Muscle of back (tissue), 13 donors: ENCODE measurements at places on chromosomes 1 and 21.

DNA sequence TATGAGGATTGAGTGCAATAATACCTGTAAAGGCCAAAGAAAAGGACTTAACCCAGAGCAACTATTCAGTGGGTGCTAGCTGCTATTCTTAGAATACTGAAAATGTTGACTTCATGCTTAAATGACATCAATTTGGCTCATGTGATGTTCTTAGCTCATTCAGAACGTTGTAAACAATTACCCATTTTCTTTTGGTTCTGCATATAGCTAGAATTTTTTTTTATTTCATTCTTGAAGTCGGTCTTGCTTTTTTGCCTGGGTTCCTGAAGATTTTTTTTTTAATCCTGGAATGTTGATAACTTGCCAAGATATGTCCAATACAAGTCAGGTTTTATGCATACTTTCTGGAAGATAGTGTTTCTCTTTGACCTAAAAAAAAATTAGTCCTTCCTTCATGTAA lies 772.0 kb downstream of the LTN1 start:
- DNase-seq: no peak

GRCh38 chr1:228938537-228938901 lies 203.2 kb downstream of the RHOU start:
- peak; percentile 71 for DNase-seq

DNA sequence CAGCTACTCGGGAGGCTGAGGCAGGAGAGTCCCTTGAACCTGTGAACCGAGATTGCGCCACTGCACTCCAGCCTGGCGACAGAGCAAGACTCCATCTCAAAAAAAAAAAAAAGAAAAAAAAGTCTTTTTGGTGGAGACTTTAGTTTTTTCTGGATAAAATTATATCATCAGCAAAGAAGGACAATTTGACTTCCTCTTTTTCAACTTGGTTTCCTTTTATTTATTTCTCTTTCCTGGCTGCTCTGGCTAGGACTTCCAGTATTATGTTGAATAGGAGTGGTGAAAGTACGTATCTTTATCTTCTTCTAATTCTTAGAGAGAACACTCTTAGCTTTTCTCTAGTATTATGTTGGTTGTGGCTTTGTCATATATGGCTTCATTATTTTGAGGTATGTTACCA lies 130.8 kb downstream of the PCBP3 start:
- DNase-seq: no peak

DNA sequence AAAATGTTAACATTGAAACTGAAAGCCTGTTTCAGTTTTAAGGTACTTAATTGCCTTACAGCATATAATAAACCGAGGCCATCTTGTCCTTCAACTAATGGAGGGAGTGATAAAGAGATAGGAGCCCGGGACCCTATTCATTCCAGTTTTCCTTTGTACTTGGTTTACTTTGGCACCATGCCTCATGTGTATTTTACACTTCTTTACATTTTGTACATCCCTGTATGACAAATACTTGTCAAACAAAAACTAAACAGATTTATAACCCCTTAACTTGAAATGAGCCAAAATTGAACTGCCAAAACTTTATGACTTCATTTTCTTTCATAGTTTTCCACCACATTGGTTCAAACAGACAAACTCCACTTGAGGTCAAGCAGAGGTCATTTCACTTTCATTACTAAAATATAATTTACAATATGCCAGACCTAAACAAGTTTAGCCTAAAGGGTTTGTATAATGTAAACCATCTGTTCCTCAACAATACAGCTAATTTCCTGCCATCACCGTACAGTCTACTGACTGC lies 30.9 kb upstream of the UBE2U start:
- peak; percentile 87 for DNase-seq

- no peak for DNase-seq
These were observed 138.4 kb downstream of the GLIS1 start for GRCh38 chr1:53600561-53600960.

DNA sequence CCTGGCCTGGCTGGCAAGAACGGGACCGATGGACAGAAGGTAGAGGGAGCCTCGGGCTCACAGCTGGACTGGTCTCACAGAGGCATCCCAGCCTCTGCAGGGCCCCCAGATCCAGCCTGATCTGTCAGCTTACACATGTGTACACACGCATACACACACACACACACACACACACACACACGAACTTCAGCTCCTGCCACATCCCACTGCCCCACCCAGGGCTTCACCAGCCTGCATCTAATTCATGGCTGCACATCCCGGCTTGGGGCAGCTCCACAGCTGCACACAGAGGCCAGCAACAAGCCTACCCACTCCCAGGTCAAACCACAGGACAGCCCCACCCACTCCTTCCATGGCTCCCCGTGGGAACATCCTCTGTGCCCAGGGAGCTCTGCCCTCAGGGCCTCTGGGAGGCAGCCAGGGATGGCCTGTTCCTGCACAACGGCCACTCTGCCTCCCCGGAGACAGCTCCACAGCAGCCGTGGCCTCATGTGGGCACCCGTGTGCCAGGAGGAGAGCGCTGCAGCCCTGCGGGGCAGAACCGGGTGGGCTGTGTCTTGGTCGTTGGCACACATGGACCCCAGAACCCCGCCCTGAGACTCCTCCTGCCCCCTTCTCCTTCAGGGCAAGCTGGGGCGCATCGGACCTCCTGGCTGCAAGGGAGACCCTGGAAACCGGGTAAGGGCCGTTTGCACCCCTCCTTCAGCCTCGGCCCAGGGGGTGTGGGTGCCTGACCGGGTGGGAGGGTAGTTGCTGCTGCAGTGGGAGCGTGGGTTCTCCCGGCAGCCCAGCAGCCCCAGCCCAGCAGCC lies 19.1 kb downstream of the COL6A2 start:
- DNase-seq: no peak

DNA sequence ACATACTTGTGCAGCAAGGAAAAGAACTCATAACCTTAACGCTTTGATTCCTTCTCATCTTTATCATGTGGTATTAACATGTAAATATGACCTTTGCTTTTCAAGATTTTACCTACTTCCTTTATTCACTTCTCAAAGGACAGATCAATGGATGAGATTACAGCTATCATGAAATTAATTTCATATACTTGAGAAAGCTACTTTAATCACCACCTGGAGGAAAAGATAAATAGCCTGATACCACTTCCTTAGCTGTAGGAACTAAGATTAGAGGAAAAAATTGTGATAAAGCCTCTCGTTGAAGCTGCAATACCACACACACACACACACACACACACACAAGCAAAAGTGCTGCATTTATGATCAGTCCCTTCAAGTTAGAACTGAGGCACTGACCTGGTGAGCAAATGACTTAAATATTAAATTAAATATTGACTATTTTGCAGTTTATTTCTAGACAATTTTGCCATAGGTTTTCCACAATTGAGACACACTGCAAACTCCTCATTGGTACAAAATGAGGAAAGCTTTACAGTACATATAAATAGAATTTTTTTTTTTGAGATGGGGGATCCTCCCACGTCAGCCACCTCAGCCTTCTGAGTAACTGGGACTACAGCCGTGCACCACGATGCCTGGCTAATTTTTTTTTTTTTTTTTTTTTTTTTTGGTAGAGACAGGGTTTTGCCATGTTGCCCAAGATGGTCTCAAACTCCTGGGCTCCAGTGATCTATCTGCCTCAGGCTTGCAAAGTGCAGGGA lies 27.2 kb upstream of the DMRTB1 start:
- no peak for DNase-seq

- no peak for DNase-seq
These were observed 72.7 kb upstream of the AK4 start for GRCh38 chr1:65075123-65075976.

DNA sequence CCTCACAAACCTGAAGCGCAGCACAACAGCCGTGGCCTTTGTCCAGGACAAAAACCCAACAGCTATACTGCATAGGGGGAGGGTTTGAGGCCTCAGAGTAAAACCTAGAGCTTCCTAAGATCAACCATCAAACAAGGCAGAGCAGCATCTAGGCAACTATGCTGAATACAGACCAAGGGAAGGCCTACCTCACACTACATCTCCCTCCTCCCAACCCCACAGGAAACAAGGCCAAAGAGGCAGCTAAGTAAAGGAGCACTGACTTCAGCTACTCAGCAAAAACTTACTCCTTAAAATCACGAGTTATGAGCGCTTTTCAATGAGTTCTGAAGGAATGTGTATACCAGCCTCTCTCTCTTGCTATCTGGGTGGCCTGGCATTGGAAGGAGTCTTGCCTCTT lies 12.4 kb downstream of the XKR8 start:
- DNase-seq: no peak
